Cortex of kidney (tissue), 1 donor: ENCODE measurements at places on chromosomes 5 and 9.

- DNase-seq, result no peak
Measured at GRCh38 chr5:55800924-55801323, 50.2 kb upstream of the IL31RA start.

GRCh38 chr5:96408210-96408777, 24.8 kb downstream of the PCSK1 start:
- no peak for DNase-seq

GRCh38 chr9:13707612-13708576, 428.4 kb upstream of the MPDZ start:
- no peak for DNase-seq

- no peak for DNase-seq
Measured at GRCh38 chr5:165714598-165714997, 2209.2 kb downstream of the MAT2B start.

DNA sequence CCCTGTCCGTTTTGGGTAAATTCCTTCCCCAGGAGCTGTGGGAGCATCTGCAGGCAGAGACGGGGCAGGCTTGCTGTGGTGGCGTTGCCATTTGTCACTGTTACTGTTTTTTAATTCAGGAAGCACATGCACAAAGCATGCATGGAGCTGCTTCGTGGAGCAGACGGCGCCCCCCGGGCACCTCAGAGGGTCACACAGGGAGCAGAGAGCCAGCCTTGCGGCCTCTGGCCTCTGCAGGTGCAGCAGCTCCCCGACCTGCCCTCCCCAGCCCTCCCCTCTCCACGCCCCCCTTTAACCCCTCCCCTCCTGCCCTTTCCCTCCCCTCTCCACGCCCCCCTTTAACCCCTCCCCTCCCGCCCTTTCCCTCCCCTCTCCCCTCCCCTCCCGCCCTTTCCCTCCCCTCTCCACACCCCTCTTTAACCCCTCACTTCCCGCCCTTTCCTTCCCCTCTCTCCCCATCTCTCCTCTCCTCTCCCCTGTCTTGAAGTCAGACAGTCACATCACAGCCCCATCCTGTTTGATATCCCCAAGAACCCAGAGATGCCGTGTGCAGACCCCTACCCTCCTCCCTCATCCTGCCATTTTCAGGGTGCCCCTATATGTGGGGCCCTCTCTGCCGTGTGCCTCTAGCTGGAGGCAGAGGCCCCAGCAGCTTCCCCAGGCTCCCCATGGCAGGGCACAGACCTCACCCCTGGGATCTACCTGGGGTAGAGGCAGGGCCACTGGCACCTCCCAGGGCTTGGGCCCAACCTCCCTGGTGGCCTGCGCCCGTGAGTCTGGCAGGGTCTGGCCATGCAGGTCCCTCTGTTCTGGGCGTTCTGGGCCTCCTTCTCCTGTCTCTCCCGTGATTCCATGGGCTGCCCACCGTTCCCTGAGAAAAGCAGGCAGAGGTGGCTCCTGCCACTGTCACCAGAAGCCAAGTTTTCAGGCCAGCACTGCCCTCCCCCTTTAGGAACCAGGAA, 29.6 kb upstream of the UBAC1 start:
- no peak for DNase-seq
